GM12878 (cell line): ENCODE measurements at places on chromosomes 12 and 14. TPM values are rescaled to one million over a fixed set of nuclear protein-coding genes. Genes with fewer than 3 reads are reported as not detected.

GRCh38 chr12:132144810-132145168 lies 532 bp downstream of the NOC4L start:
- peaks cover 11% of the 10 kb centered on the region for H3K4me1 ChIP-seq
- no peaks in the 10 kb centered on the region for H3K27me3 ChIP-seq
- peak overlapping the region; percentile 63 for H3K27ac ChIP-seq
- H3K36me3 ChIP-seq, result peaks cover 18% of the 10 kb centered on the region
- DNase-seq, result no peak

DNA sequence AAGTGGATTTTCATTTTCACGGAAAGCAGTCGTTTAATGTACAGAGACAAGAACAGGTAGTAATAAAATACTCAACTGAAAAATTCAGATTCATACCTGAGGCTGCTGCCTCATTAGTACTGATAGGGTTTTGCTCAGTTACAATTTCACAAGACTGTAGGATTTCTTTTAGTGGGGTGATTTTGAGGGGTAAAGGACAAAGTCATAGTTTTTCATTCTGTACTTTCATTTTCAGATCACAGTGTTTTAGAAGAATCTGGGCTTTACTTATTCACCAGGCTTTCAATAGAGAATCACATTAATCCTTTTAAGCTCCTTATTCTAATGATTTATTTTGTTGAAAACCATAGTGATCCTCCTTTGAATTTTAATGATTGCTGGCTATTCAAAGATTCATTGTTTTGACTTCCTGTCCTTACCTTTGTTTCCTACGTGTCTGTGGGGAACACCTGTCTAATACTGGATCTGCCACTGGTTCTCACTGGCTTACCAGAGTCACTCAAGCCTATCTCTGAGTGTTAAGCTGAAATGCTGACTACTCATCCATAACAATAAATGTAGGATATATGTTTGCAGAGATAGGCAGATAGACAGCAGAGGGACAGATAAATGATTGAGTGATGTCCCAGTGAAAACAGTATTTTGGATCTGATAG lies 243.8 kb upstream of the NPAS3 start:
- H3K27ac ChIP-seq, result no peak overlapping the region
- H3K36me3 ChIP-seq, result no peaks in the 10 kb centered on the region
- no peak overlapping the region for H3K4me3 ChIP-seq
- H3K27me3 ChIP-seq, result no peaks in the 10 kb centered on the region
- H3K4me1 ChIP-seq, result no peaks in the 10 kb centered on the region
- no peak for DNase-seq

- no peaks in the 10 kb centered on the region for H3K4me1 ChIP-seq
- no peak overlapping the region for H3K27ac ChIP-seq
- H3K36me3 ChIP-seq, result no peaks in the 10 kb centered on the region
- no peak overlapping the region for H3K4me3 ChIP-seq
- no peak for DNase-seq
- peaks cover 11% of the 10 kb centered on the region; the same call in 1 of the 2 replicates for H3K27me3 ChIP-seq
Observed at GRCh38 chr12:54426690-54427089, 7.6 kb upstream of the ITGA5 start.

DNA sequence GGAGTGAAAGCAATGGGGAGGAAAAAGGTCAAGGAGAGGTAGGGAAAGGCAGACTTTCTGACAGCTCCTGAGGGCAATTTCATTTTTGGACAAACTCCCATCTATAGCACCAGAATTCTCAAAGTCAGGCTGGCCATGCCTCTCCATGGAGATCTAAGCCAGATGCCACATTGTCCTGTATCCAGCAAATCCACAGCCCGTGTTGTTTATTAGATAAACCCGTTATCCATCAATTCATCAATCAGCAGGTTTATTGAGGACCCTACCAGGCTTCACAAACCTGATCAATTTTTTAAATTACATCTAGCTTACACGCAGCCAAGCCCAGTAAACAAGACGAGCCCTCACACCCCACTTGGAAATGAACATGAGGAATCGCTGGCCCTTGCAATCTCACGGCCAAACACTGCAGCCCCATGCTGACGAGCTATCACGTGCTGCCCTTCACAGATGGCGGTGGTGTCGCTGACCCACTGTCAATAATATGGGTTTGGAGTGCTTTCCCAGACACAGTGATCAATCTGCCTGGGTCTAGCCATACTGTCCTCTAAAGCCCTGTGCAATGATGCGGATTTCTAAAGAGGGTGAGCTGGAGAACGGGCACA lies 332.9 kb downstream of the DPF3 start:
- no peaks in the 10 kb centered on the region for H3K27me3 ChIP-seq
- no peaks in the 10 kb centered on the region for H3K36me3 ChIP-seq
- H3K4me1 ChIP-seq, result no peaks in the 10 kb centered on the region
- no peak overlapping the region for H3K27ac ChIP-seq
- no peak for DNase-seq
- no peak overlapping the region for H3K4me3 ChIP-seq

DNA sequence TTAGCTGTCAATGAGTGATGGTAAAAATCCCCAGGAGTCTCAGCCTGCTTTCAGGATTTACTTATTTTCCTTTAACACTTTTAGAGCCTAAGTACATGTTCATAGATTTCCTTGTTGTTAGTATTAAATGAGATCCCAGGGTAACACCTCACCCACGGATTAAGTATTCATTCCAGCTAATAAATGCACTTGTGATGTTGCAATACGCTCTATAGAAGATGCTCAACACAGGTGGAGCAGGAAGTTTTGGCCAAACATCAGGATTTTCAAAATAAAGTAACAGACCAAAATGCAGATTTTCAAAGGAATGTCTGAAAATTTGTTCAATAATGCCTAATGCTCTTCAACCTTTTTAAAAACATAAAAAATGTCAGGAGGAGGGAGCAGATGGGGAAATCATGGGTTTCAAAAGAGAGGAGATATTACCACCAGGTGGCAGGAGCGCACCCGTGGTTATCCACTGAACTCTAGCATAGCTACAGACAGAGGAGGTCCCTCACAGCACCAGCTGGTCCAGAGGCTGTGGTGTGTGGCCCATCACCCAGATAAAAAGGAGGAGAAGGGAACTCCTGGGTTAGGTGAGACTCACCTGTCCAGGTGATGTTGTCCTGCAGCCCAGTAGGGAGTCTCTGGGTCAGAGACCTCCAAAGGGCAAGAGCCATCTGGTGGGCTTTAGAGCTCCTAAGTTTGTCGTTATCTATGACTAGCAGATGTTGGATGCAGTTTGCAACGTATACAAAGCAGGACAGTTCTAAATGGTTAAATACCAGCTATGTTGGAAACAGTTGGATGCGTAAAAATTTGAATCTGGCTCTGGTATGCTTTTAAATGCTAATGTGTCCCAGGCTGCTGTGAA lies 1158.4 kb upstream of the TMEM132C start:
- H3K4me3 ChIP-seq, result no peak overlapping the region
- no peak for DNase-seq
- no peaks in the 10 kb centered on the region for H3K4me1 ChIP-seq
- H3K27ac ChIP-seq, result no peak overlapping the region
- no peaks in the 10 kb centered on the region for H3K36me3 ChIP-seq

ASPG gene
- 0.29 TPM in 1 of 2 replicates, not detected in the other for total RNA-seq
